NCI-H1694 treated with DMSO at 0.1 percent for 48 hours (cell line): ENCODE measurements at places on chromosomes 1 and 21.
A peak's percentile ranks its signal among the peaks of the same experiment; 100 is the strongest.

GRCh38 chr1:199208847-199209246 is 570.0 kb downstream of the PTPRC start:
- no peak for DNase-seq

DNA sequence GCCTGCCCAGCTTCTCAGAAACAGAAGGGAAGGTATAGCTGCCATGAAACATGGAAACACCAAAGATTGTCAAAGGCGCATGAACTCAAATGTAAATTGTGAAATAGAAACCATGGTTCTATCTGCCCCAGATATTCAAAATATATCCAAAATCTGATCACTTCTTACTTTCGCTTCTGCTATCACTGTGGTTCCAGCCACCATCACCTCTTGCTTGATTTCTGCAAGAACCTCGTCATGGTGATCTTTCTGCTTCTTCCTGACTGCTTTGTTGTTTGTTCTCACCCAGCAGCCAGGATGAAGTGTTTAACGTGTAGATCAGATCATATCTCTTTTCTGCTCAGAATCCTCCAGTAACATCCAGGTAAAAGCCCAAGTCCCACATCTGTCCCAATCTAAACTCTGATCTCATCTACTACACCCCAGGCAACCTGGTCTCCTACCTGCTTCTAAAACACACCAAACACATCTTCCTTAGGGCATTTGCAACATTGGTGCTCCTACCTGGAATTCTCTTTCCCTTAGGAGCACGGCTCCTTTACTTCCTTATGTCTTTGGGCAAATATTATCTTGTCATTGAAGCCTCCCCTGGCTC is 10.5 kb upstream of the LMO4 start:
- DNase-seq, result no peak

DNA sequence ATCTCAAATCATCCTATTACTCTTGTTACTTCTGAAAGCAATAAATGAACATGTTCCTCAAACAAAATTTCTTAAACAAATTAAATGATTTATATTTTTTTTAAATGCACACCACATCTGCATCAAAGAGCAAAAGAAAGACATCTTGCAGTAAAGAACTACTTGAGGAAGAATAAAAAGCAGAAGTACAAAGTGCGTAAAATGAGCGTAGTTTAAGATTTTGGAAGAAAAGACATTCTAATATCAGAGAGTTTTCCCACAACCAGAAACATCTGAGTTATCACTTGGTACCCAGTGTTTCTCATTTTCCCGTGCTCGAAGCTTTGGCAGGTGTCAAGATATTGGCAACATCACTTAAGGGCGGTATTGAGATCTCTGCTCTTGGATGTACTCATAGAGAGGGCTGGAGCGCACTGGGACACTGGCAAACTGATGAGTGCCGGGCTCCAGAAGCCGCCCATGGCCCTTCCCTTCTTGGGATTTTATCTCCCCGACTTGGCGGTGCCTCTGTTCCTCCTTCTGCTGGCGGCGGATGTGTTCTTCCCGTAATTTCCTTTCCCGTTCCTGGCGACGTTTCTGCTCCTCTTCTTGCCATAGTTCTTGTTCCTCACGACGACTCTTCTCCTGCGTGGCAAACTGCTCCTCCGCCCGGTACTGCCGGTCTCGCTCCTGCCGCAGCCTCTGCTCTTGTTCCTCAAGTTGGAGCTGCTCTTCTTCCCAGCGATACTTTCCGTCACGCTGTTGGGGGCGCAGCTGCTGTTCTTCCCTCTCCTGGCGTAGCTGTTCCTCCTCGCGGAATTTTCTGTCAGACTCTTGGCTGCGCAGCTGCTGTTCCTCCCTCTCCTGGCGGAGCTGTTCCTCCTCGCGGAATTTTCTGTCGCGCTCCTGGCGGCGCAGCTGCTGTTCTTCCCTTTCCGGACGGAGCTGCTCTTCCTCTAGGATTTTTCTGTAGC is 7.9 kb downstream of the TCHH start:
- DNase-seq, result no peak

GRCh38 chr1:248858096-248858890 is 592 bp downstream of the ZNF692 start:
- peak; percentile 79 for DNase-seq

DNA sequence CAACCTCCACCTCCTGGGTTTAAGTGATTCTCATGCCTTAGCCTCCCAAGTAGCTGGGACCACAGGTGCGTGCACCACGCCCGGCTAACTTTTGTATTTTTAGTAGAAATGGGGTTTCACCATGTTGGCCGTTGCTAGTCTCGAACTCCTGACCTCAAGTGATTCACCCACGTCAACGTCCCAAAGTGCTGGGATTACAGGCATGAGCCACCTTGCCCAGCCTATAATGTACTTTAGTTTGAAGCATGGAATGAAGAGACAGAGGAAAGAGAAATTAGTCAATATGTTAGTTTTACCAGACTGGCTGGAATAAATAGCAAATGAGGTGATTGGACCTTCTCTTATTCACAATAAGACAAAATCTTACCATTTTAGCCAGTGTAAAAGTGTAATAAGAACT is 89.0 kb downstream of the GTF2B start:
- DNase-seq, result no peak

GRCh38 chr1:104163912-104164476 is 414.3 kb downstream of the AMY1C start:
- no peak for DNase-seq

- no peak for DNase-seq
These were observed 51.4 kb downstream of the ADCY10 start for GRCh38 chr1:167862432-167863076.

GRCh38 chr1:42936309-42937078 is 22.2 kb downstream of the SLC2A1 start:
- no peak for DNase-seq
